ENCODE measurements at places on chromosomes 11 and 22.

- peak; percentile 93 for DNase-seq
Observed at GRCh38 chr22:45163451-45164269, at the start of gene NUP50. NUP50 (plus strand) TSS chr22:45163925; CDS start chr22:45168178, 4,253 bp downstream.

GRCh38 chr22:22150457-22150856 is 94.1 kb upstream of the VPREB1 start:
- no peak for DNase-seq

GRCh38 chr11:120566176-120566575 is 54.6 kb downstream of the GRIK4 start:
- DNase-seq = no peak

GRCh38 chr11:90737444-90738050 is 514.7 kb upstream of the CHORDC1 start:
- no peak for DNase-seq

Measured in stimulated activated CD4-positive, alpha-beta T cell treated with anti-CD3 and anti-CD28 coated beads, TNF-alpha, amount 100 ng/mL, for 4 hours (primary cell).